Kasumi-1 (cell line): ENCODE measurements at places on chromosomes 1 and 21.

GRCh38 chr1:207815466-207815865 is 63.6 kb downstream of the CD46 start:
- no peak for DNase-seq

DNA sequence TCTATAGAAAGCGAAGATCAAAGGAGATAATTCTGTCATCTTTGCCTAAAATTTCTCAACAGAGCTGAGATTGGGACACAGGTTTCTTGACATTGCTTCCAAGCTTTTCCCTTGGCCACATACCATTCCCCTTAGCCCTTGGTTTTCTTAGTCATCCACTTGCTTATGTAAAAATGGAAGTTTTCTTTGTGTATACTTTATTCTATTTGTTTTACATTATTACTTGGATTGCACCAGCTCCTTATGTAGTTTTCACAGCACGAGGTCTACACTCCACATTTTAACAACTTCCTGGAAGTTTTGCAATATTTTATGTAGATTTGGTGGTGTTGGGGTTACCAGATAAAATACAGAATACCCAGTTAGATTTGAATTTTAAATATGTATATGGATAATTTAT is 129.8 kb downstream of the PLA2G4A start:
- DNase-seq: peak; percentile 11

DNA sequence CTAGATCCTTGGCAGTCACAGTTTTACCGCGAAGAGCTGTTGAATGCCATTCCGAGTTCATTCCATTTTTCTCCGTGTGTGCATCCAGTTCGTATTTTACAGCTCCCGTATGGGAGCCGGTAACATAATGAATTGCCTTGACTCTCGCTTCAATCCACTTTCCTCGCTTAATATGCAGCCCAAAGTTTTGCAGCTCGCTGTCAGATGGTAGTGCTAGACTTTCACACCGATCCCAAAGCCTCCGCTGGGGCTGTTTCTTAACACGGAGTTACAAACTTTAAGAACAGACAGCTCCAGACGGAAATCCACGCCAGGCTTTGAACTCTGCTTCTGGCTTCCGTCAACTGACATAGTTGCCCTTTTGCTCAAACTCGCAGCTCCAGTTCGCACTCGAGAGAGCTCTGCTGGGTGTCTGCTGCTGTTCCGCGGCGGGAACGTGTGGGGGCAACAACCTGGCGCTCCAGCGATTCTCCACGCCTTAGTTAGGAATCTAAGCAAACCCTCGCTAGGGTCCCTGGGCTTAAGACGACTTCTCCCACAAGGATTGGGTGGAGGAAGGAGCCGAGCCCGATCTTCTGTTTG is 3.5 kb upstream of the ARID1A start:
- DNase-seq: peak; percentile 98

GRCh38 chr1:228697207-228698016 is 37.9 kb upstream of the RHOU start:
- DNase-seq: peak; percentile 28

GRCh38 chr1:217274927-217275654 is 355.8 kb downstream of the GPATCH2 start:
- DNase-seq: no peak
